ENCODE measurements at places on chromosomes 5 and 9.

GRCh38 chr5:151097820-151098767 is 17.3 kb upstream of the TNIP1 start:
- DNase-seq: no peak

DNA sequence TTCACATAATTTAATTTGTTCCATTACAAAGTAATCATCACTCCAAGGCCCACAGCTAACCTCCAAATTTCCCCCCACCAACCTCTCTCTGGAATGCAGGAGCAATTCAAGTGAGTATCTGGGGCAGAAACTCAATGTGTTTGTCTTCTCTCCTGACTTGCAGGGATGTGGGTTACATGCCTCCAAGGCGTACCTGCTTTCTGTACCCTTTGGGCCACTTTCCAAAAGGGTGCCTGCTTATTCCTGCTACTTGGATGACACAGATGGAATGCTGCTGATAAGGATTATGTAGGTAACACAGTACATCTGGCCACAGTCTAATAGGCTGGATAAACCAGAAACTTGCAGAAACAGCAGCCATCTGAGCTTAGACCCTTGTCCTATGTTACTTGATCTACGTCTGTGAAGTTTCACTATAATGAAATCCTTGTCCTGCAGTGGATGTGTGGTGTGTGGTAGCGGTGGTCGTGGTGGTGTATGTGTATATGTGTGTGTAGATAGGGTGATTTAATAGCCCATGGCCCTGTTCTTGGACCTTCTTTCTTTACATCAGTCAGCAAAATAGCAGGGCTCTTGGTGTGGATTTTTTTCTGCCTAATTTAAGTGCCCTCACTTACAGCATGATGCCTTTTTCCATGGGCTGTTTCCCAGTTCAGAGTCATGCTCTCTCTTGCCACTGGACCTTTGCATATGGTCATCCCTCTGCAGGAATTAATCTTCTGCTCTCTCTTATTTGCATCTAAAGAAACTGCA is 175.9 kb downstream of the ZDHHC21 start:
- no peak for DNase-seq

- no peak for DNase-seq
Measured at GRCh38 chr5:84168841-84169240, 215.8 kb downstream of the EDIL3 start.

GRCh38 chr5:109740966-109741365 is 51.2 kb downstream of the MAN2A1 start:
- DNase-seq: no peak

DNA sequence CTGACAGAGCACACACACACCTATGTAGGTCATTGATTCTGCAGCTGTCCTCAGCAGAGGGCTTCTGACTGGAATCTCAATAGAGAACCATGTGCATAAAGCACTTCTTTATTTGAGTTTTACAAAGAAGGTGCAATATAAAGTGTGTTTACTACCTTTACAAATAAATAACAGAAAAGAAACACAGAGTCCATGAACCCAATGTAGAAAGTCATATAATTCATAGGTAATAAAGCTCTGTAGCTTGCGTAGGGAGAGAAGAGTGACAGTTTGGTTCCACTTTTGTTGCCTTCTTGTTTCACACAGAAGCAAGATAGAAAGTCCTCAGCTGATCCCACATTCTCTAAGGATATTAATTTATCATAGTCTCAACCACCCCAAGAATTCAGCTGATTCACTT is 149.5 kb downstream of the GABRG2 start:
- DNase-seq: no peak

DNA sequence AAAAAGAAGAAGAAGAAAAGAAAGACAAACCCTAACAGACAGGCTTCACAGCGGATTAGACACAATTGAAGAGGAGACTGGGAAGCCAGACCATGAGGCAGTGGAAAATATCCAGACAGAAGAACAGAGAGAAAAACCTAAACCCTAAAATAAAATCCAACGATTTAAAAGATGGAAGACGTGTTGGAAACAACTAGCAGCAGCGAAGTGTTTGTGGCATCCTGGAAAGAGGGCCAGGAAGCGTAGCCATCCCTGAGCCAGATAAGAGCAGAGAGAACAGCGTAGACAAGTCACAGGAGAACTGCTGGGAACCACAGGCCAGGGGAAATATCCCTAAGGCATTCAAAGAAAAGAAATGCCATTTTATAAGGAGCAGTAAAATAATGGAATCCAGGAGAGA is 39.7 kb upstream of the NKD2 start:
- no peak for DNase-seq

- DNase-seq: peak; percentile 20
Measured at GRCh38 chr9:2181792-2182191, 166.6 kb downstream of the SMARCA2 start.

- no peak for DNase-seq
Measured at GRCh38 chr9:93543117-93543516, 33.3 kb upstream of the PHF2 start.

- DNase-seq: no peak
Measured at GRCh38 chr5:140322751-140323731, 20.1 kb upstream of the PFDN1 start.

DNA sequence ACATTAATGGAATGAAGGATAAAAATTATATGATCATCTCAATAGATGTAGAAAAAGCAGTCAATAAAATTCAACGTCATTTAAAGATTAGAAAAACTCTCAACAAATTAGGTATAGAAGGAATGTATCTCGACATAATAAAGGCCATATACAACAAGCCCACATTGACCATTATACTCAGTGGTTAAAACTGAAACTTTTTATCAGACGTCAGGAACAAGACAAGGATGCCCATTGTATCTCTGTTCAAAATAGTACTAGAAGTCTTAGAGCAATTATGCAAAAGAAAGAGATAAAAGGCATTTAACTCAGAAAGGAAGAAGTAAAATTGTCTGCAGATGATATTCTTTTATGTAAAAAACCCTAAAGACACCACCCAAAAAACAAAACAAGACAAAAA is 40.8 kb downstream of the C9 start:
- DNase-seq: no peak

DNA sequence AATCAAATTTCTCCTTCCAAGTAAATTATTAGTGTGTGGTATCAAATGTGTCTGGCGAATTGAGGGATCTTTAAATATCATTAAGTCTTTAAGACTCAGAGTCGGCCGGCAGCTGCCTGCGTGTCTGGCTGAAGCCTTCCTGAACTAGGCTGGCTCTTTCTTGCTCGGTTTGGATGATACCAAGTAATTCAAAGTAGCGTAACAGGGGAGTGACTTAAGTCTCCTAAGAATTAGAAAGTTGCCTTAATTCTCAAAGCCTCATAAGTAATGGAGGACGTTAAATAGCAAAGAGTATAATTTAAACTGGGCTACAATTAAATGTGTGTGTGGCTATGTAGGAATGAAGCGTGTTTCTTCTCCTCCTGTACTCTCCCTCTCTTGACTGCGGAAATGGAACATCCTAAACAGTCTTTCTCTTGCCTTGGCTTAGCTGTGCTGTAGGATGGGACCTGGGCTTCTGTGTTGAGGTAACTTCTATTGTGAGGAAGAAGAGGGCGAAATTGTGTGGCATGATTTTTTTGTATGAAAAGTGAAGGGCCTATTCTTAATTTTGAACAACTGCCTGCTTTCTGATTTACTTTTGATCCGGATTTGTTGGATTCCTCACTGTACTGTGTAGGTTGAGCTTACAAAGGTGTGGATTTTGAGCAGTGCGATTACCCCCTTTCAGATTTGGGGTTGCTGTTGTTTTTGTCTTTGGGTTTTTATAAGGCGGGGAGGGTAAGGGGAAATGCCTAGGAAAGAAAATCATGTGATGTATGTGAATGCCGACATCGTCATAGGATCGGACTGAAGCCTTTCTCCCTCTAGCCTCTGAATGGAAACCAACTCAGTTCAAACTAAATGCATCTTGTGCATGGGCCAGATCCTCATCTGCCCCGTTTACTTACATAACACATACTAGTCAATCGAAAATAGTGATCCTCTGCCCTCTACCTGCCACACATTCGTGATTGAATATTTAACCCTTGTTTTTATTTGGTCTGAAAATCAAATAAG is 29.9 kb downstream of the CPEB4 start:
- DNase-seq: peak; percentile 76

- no peak for DNase-seq
Measured at GRCh38 chr5:32309761-32310160, 3.0 kb downstream of the MTMR12 start.

GRCh38 chr5:76610196-76610595 is 13.0 kb downstream of the F2RL2 start:
- DNase-seq: no peak

GRCh38 chr5:108437425-108437824 is 55.5 kb upstream of the FBXL17 start:
- DNase-seq: no peak

- DNase-seq: no peak
Measured at GRCh38 chr5:143886651-143887638, 75.0 kb downstream of the HMHB1 start.

GRCh38 chr5:133825631-133826289 is 142.7 kb downstream of the C5orf15 start:
- DNase-seq: no peak

- DNase-seq: no peak
Measured at GRCh38 chr5:172905346-172906140, 53.7 kb upstream of the RPL26L1 start.

DNA sequence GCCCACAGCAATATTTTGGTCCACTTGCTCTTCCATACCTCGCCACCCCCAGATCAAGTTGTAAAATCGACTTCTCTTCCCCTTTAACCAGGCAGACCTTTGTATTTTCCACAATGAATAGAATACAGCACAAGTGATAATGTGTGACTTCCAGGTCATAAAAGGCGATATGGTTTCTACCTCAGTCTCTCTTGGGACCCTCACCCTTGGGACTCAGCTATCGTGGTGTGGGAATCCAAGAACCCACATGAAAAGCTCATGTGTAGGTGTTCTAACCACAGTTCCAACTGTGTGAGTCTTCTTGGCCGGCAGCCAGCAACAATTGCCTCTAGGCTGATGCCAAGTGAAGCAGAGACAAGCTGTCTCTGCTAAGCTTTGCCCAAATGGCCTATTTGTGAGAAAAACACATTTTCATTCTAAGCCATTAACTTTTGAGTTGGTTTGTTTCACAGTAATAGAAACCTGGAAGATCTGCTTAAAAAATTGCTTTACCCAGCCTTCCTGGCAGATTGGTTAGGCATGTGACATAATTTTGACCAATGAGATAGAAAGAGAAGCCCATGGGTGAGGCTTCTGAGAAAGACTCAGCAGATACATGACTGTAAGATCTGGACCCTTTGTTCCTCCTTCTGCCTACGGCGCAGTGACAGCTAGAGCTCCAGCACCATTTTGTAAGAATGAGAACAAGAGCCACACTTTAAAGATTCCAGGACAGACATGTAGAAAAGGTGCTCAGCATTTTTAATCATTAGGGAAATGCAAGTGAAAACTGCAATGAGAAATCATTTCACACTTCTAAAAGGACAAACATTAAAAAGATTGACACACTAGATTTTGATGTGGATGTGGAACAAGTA is 18.3 kb upstream of the MLLT3 start:
- DNase-seq: peak; percentile 42

DNA sequence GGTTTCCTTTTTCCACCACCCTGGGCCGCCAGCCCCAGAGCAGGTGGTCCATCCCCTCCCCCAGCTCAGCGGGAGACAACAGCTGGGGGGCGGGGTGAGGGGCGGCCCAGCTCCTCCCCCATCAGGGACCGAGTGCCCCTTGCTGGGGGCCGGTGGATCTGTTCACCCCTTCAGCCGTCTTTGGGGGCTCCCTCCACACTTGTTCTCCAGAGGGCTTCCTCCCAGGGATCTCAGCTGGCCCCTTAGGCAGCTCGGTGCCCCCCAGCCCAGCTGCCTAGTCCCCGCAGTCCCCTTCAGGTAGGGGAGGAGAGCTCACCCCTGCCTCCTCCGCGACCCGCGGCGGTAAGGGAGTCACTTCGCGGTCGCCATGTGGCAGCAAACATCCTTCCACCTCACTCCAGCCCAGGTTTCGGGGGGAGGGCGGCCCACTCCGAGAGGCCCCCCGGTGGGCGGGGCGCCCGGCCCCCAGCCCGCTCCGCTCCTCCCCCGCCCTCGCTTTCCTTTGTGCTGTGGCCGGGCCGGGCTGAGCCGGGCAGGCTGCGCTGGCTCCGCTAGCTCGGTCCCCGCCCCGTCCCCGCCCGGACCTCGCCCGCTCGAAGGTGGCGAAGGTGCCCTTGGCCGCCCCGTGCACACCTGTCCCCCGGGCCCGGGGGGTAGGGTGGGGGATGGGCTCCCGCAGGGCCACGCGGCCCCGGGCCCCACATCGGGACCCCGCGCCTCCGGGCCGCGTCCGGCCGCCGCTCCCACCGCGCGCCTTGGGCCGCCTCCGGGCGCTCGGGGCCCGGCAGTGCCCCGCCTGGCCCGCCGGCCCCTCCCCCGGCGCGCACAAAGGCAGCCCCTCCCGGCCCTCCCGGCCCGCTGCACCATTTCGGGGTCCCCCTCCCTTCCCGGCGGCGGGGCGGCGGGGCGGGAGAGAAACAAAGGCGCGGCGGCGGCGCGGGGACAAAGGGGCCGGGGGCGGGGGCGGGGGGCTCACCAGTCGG is 683 bp downstream of the DBN1 start:
- DNase-seq: peak; percentile 62

- no peak for DNase-seq
Measured at GRCh38 chr5:58958701-58959100, 375.8 kb downstream of the RAB3C start.

GRCh38 chr5:68382640-68383039 is 167.1 kb downstream of the PIK3R1 start:
- DNase-seq: no peak

DNA sequence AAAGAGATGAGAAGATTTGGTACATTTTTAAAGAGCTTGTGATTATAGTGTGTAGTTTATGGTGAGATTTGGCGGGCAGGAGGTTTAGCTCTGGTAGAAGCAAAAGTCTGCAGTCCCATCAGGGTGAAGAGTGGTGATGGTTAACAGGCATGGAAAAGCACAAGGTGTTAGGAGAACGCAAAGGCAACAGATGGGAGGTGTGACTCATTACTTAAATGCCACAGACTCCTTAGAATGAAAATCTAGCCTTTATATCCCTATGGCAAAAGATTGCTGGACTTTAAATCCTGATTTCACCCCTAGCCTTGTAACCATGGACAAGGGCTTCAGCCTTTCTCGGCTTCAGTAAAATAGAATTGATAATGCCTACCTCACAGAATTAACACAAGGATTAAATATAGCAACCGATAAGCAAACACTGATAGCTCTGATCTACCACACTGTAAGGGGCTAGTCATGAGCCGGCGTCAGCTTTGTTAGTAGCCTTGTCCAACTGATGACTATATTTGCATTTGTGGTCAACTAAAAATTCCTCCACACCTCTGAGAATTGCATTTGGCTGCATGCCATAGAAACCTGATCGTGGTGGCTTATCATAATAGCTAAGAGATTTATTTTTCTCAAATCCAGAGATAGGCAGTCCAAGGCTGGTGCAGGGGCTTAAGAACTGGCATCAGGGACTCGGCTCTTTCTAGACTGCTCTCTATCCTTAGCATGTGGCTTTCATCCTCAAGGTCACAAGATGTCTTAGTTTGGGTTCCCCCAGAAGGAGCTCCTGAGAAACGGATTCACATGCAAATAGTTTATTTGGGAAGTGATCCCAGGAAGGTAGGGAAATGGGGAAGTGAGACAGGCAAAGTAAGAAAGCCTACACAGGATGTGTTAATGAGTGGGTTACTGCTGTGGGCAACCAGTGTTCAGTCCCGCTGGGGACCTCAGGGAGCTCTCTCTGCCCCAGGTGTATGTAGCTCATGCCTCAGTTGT is 19.6 kb downstream of the MFAP3 start:
- DNase-seq: peak; percentile 14
